ENCODE measurements at places on chromosomes 4 and X.

- no peak for DNase-seq
Observed at GRCh38 chr4:61239250-61239649, 39.1 kb downstream of the ADGRL3 start.

GRCh38 chr4:94489098-94489497 is 37.4 kb downstream of the PDLIM5 start:
- no peak for DNase-seq

- no peak for DNase-seq
Observed at GRCh38 chr4:127558489-127559407, 74.0 kb upstream of the INTU start.

DNA sequence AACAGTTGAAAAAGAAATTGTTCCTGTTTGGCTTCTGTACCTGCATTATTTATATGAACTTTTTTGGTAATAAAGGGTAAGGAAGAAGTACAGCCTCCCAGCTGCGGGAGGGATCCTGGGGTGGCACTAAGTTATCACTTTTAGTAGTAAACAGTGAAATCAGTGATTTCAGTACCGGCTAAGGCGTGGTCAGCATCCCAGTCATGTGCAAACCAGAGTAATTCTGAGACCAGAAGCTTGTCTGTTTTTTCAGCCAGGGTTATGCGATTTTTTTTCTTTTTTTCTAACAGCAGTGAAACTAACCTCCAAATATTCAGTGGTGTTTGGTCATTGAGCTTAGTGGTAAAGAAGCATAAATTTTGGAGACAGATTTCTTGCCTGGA is 3.3 kb downstream of the EGF start:
- DNase-seq: peak; percentile 11

DNA sequence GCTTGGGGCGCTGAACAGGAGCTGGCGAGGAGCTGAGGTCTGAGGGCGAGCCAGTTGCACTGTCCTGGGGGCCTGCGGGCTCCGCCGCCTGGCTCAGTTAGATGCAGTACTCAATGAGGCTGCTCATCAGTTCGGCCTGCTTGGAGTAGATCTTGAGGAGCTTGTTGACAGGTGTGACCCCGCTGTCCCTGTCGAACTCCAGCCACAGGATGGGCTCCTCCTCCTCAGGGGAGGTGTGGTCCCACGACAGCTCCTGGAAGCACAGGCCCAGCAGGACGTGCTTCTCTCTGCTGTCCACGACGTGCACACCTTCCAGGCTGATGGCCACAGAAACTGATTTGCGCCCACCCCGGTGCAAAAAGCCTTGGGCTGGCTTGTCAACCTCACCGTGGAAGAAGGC is 16.5 kb upstream of the LAS1L start:
- DNase-seq: no peak

GRCh38 chr4:120921456-120922380 is 808 bp downstream of the PRDM5 start:
- DNase-seq: peak; percentile 51

- no peak for DNase-seq
Observed at GRCh38 chr4:77044461-77045150, 31.2 kb downstream of the CCNI start.

DNA sequence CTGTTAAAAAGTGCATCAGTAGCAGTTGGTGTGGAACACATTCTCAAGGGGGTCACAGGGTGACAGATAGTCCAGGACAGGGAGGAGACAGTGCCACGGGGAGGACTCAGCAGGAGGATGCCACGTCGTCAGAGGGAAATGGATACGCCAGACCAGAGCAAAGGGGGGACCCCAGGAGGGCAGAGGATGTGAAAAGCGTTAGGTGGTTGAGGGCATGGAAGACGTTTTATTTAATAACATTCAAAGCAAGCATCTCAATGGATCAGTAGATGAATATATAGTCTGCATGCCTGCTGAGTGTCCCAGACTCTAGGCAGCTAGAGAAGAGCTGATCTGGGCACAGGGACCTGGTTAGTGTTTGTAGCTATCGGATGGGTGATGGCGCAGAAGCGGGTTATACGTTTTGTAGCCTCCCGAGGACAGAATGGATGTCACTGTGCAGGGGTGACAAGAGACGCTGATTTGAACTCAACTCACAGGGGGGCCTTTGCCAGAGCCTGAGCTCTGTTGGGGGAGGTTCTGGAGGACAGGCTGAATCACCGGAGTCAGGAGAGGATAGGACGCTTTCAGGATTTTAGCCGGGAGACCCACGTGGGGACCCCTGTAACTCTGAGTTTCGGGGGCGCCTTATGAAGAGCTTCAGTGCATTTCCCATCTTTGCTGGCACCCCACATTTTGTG is 81.3 kb downstream of the STOX2 start:
- DNase-seq: no peak

DNA sequence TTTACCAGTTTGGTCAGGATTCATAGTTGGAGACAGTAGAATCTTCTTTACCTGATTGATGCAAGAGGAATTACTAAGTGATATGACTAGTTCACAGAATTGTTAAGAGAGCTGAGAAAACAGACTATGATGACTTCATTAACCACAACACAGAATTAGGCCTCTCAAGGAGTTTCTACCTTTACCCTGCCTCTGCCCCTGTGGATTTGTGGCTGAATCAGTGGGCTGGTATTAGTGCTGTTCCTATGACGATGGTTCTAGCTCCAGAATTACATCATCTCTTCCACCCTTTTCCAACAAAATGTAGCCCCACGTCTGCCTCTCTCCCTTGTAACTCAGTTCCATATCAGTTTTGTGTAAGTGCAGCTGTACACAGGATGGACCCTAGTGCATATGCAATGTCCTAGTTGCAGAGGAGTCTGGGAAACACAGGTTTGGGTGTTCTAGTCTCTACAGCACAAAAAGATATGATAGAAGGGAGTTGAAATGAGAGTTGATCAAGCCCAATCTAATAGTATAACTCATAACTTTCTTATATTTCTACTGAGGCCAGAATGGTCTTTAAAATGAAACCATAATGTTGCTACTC is 99.3 kb downstream of the ANXA5 start:
- peak; percentile 43 for DNase-seq

DNA sequence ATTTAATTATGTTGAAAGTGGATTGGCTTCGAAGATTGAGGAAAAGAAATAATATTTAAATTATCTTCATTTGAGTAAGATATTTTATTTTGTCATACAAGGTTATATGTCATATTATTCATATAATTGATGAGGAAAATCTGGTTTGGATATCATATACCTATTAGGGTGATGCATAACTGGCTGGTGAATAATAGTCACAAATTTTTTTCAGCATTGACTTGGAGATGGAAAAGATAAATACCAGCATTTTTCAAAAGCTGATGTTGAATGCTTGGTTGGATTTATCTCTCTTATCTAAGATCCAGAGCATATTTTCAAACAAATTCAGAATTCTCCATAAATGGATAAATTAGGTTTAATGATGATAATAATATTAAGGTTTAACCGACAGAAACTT is 93.5 kb upstream of the SLIT2 start:
- DNase-seq: no peak

DNA sequence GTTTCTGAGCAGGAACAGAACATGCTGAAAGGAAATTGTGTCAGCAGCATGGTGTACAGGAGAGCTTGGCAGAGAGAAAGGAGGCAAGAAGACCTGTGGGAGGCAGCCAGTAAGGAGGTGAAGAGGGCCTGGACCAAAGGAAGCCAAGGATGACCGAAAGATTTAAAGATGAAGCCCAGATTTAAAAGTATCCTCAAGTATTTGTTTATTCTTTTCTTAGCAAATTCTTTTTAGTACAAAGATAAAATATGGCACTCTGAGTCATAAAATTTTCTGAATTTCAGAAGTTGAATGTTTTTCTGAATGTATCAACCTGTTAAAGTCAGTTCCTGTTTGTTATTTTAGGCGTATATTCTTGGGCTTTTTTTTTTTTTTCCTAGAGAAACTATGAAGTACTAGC is 3.5 kb downstream of the PKD2 start:
- DNase-seq: no peak

GRCh38 chrX:867966-868647 is 237.5 kb downstream of the SHOX start:
- DNase-seq: no peak

DNA sequence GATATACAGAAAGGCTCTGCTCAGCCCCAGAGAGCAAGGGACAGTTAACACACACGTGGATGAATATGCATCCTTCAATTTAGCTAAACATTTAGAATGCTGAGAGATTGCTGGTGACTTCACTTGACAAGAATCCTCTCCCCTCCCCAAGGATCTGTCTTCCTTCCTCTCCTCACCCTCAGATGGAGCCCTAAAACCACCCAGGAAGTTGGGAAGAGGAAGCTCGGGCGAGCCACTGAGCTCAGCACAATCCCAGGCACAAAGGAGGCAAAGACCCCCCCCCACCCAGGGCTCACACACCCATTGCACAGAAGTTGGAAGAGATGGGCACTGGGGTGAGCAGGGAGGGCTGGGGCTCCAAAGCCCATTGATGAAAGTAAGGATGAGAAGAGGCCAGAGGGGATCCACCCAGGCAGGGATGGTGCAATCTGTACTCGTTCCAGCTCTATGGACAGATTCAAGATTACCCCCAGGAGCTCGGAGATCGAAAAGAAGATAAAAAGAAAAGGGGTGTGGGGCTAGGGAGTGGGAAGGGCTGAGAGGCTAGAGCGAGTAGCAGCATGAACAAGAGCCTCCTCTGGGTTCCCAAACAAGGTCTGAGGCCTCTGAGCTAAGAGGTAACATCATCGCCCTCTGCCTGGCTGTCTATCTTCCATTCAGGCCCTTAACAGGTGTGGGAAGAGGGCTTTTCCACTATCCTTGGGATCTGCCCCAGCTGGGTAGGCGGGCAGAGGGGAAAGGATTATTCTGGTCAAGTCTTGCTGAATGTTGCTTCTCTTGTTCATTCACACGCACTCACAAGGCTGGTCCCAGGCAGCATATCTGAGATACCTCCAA is 1.2 kb downstream of the TFE3 start:
- DNase-seq: no peak

GRCh38 chr4:108831886-108832285 is 69.0 kb upstream of the ETNPPL start:
- no peak for DNase-seq

GRCh38 chrX:68918202-68918601 is 89.4 kb downstream of the EFNB1 start:
- no peak for DNase-seq

DNA sequence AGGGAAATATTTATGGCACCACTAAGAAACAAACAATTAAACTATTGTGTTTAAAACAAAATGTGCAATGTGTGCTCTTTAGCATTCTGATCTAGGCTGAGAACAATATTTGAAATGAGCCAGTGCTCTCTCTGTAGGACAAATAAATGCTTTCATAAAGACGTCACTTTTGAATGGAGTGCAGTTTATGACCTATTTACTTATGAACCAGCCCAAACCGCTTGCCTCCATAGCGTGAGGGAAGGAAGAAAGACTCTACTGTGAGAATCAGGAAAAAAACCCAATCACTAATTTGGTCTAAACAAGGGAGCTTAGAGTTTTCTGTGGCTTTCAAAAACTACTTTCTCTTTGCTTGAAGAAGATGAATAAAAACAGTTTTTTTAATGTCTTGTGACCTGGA is 39.4 kb downstream of the SAT1 start:
- no peak for DNase-seq

DNA sequence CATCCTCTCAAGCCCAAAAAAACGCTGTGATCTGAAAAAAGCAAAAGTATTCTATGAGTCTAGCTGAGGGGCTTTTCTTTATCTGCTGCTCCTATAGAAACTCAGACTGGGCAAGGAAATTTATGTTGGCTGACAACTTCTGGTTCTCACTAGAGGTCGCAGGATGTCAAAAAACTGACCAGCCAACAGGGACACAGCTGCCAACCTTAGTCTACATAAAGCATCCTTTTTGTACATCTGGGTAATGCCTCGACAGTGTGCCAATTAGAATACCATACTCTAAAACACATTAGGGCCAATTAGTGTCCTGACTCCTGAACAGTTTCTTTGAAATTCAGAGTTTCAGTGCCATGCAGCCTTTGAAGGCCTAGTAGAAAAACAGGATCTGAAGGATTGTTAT is 8.8 kb upstream of the TLL1 start:
- no peak for DNase-seq

DNA sequence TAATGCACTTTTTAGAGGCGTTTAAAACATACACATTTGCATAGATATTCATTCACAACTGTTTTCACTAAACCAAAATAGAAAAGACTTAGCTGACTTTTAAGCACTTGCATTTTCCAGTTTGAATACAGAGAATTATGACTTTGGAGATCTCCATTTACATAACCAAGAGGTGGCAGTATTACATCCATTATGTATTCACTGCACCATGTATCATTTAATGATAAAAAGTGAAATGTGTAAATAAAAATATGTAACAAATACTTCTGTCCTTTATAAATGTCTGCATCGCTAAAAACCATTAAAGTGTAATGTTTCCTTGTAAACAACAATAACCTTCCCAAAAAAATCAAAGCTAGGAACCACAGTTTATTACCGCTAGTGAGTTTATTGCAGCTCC is 413.2 kb downstream of the FGF13 start:
- DNase-seq: no peak

DNA sequence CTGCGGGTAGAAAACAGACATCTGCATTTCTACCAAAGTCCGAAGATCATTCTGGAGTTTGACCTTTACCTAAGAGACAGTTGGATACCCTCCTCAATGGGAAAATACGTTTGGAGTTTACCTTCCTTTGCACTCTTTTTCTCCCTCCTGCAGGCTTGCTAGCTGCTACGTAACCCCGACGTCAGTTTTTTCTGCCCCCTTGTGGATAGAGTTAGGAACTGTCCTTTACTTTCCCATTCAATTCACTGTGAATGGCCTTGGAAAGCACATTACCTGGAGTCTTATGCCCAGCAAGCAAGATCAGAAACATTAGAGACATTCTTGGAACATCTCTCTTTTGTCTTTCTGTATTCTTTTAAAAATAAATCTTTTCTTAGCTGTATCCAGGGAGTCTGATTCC is 250.7 kb downstream of the NAP1L3 start:
- DNase-seq: no peak

GRCh38 chr4:38359113-38359512 is 304.9 kb upstream of the KLF3 start:
- DNase-seq: no peak

DNA sequence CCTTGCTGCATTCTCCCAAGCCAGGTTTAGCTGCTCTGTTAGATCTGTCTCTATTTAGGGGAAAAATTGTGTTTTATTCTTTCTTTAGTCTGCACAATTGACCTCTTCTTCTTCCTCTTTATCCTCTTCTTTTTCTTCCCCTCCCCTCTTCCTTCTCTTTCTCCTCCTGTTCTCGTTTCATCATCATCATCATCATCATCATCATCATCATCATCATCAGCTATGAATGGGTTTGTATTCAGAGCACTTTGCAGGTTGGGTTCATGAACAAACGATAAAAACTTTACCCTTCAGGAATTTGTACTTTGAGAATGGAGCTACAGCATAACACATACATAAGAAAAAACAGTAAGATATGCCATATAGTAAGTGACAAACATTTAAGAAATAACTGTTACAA is 9.1 kb downstream of the GPM6A start:
- no peak for DNase-seq
